ENCODE measurements at places on chromosomes 5 and 9.

GRCh38 chr9:87342743-87343142 is 154.9 kb upstream of the DAPK1 start:
- DNase-seq = no peak

DNA sequence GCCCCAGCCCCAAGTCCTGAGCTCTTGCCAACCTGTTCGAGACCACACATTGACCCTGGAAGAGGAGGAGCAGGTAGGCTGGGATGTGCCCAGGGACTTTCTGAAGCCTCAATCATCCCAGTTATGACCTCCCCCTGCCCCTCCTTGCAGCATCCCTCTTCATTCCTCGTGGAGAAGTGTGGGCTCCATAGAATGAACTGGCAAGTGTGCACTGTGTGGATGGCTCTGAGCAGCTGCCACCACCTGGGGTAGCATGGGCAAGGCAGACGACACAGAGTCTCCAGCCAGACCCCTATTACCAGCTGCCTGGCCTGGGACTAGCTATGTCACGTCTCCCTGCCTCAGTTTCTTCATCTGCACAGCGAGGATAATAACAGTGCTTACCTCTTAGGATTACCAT is 33.5 kb downstream of the GADD45G start:
- DNase-seq = no peak

- no peak for DNase-seq
Measured at GRCh38 chr5:61878471-61878870, 427.5 kb upstream of the KIF2A start.

DNA sequence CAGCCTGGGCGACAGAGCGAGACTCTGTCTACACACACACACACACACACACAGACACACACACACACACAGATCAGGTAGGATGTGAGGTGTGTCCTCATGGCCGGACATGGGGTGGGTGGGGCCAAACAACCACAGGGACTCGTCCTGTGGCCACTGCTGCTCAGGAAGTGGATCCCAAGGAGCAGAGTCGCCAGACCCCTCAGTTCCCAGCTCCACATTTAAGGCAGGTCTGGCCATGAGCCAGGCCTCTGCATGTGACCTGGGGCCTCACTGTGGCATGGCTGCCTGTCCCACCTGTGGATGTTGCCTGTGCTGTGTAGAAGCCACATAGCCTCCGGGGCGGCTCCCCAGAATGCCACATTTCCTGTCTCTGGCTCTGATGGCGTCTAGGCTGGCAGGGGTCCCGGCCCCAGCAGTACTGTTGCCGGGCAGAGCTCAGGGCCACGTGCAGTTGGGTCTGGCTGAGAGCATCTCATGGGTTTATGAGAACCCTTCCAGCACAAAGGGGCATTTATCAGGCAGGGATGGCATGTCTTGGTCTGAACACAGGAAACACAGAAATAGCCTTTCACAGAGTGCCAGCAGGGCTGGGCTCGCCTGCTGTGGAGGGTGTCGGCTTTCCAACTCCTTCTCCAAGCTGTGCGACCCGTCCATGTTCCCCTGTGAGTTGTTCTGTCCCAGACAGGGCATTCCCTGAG is 9.9 kb upstream of the NINJ1 start:
- DNase-seq = no peak

- peak; percentile 28 for DNase-seq
Measured at GRCh38 chr5:81657386-81657785, 93.5 kb downstream of the SSBP2 start.

- DNase-seq = peak; percentile 20
Measured at GRCh38 chr5:149271716-149272563, at the start of gene AFAP1L1. Gene AFAP1L1, plus strand, starts transcription at chr5:149271859. Its CDS starts 110 bp downstream, at chr5:149271969.

- DNase-seq = no peak
Measured at GRCh38 chr9:18238254-18238653, 235.7 kb upstream of the ADAMTSL1 start.

DNA sequence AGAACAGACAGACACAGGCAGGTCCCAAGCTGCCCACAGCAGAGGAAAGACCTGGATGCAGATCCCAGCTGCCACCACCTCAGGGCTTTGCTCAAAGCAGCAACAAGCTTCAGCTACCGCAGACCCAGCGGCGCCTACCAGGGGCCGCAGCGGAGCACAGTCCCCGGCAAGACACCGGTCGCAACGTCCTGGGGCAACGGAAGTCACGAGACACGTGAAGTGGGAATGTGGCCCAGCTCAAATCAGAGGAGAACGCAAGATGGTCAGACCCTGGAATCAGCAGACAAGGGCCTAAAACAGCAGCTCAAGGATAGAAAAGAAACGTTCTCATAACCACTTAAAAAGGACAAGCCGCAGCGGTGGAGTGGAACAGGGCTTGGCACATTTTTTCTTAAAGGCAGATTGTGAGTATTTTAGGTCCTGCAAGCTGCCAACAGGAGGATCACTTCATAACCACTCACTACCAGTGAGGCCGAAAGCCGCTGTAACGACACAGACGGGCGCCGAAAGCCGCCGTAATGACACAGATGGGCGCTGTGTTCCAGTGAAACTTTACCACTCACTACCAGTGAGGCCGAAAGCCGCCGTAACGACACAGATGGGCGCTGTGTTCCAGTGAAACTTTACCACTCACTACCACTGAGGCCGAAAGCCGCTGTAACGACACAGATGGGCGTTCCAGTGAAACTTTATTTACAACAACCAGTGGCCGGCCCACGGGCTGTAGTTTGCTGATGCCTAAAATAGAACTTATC is 21.7 kb downstream of the SLC9A3 start:
- no peak for DNase-seq
